ENCODE measurements at places on chromosomes 1 and 21. TPM values are rescaled to one million over a fixed set of nuclear protein-coding genes. Genes with fewer than 3 reads are reported as not detected.

GRCh38 chr1:110765640-110766335 is 91.0 kb upstream of the KCNA3 start:
- DNase-seq = no peak

GRCh38 chr1:222844411-222844779 is 29.6 kb downstream of the DISP1 start:
- DNase-seq = no peak

DNA sequence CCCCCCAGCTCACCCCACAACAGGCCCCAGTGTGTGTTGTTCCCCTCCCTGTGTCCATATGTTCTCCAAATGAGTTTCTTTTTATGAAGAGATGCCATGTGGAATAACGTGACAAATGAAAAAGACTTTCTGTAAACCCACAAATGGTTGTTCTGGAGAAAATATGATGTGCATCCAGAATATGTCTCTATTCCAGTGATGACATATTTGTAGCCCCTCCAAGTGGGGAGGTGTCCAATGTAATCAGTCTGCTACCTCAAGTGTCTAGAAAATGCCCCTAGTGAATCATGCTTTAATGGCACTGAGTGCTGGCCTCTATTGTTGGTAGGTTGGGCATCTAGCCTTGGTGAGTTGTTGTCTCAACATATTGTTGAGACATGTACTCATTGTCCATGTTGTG is 179.6 kb downstream of the KCNK2 start:
- no peak for DNase-seq

Gene CFAP74
- polyA plus RNA-seq = 0.09 TPM

DNA sequence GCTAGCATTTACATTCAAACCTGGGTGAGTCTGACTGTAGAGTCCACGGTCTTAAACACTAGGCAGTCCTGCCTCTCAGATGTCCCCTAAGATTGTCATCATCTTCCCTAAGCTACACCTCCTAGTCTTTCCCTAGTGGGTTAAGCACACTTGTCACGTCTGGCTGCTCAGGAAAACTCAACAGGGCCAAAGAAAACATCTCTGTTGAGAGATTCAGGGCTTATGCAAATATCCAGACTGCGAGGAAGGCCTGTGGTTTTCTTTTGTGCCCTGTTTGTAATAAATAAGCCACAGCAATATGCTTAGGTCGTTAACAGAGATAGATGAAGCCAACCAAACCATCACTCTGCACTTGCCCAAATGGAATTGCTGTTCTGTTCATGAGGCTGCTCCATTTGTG is 472.6 kb upstream of the DEPDC1 start:
- DNase-seq = no peak

DNA sequence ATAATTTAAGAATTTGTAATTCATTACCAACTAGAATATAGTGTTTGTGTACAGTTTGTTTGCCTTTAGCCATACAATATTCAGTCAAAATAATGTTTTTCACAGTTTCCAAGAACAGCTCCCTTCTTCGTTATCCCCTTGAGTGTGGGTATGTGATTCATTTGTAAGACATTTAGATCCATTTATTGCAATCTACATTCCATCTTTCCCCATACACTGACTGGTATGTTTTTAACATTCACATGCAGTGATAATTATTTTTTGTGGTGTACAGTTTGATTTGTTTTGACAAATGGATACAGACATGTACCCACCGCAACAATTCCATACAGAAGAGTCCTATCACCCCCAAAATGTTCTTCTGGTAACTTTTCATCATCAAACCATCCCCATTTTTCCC is 589.1 kb upstream of the ADAMTS5 start:
- no peak for DNase-seq

GRCh38 chr1:229229137-229229720 is 41.7 kb upstream of the RAB4A start:
- DNase-seq = no peak

GRCh38 chr1:232667094-232667777 is 37.3 kb upstream of the SIPA1L2 start:
- DNase-seq = no peak

Gene IVL
- not detected for polyA plus RNA-seq

Data from H1 (cell line).